ENCODE measurements at places on chromosomes 5 and 9. TPM values are rescaled to one million over a fixed set of nuclear protein-coding genes. Genes with fewer than 3 reads are reported as not detected.
A peak's percentile ranks its signal among the peaks of the same experiment; 100 is the strongest.

DNA sequence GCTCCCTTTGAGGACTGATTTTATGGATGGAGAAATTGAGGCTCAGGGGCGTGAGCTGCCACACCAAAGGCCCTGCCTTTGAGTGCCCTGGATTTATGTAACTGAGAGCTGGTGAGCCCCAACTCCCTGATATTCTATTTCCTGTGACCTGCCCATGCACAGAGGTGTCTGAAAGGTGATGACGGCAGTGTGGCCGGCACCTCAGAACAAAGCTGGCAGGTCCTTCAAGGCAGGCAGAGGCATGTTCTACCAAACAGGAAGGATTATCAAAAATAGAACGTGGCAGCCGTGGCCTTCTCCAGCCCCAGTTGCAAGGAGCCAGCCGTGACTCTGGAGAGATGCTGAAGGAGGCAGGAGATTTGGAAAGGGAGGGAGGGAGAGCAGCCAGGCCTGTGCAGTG lies 36.2 kb downstream of the INSYN2B start:
- no peak for DNase-seq

GRCh38 chr5:88785746-88786565 lies 97.0 kb downstream of the MEF2C start:
- DNase-seq, result peak; percentile 43

Gene SLC25A25
- total RNA-seq, result 14.4 TPM

DNA sequence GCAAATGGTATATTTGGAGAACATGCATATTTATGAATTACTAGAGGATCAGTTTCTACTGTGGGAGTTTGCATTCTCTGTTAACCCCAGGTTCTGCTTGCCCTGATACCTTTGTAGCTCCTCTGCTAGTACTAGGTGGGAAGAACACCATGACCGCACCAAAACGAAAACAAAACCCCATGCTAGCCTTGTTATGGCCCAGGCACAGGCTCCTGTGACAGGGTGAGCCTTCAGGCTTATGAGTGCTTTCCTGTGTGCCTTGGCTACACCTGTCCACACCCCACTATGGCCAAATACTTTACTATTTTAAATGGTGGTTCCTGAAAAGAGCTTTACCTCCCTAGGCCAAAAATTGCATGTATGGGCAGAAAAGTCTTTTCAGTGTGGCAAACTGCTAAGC lies 94.8 kb downstream of the PPIC start:
- DNase-seq, result no peak

Gene SV2C
- total RNA-seq, result 2.1 TPM

DNA sequence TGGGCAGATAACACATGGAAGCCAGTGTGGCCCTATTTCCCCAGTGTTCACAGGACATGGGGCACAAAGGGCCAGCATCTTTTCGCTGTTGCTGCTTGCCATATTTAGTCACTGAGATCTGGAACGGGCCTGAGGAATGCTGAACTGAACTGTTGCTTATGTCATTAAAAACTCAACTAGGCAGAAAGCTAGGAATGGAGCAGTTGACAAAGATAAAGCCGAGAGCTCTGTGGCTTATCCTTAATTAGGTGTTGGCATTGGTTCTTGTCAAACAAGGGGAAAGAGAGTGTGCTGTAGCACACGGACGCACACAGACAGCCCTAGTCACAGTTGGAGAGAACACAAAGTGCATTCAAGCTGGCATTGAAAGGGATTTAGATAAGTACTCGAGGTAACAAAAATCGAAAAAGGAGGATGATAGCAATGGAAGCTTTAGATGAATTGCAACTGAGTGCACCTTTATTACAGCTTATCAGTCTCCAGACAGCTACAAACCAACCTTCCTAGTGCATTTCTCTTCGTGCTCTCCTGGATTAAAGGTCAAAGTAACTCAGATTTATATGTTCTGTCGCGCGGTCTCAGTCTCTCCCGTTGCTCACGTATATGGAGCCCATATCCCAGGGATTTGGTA lies 450.2 kb upstream of the ZNF608 start:
- DNase-seq, result no peak

Measured in urinary bladder (tissue), 4 donors.